Activated naive CD8-positive, alpha-beta T cell treated with anti-CD3 and anti-CD28 coated beads, Interleukin-2, amount 50 U/mL, for 16 hours (primary cell): ENCODE measurements at places on chromosomes 12 and 14.

GRCh38 chr12:112116232-112117060 lies 7.9 kb upstream of the NAA25 start:
- DNase-seq, result no peak

- DNase-seq, result no peak
Observed at GRCh38 chr14:100665511-100666032, 61.1 kb upstream of the DLK1 start.

GRCh38 chr12:27233814-27234213 lies 10.3 kb upstream of the STK38L start:
- DNase-seq, result no peak

DNA sequence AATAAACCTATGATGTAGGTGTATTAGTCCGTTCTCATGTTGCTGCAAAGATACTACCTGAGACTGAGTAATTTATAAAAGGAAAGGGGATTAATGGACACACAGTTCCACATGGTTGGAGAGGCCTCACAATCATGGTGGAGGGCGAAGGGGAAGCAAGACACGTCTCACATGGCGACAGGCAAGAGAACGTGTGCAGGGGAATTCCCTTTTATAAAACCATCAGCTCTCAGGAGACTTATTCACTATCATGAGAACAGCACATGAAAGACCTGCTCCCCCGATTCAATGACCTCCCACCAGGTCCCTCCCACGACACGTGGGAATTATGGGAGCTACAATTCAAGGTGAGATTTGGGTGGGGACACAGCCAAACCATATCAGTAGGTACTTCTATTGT lies 58.7 kb upstream of the DICER1 start:
- no peak for DNase-seq

DNA sequence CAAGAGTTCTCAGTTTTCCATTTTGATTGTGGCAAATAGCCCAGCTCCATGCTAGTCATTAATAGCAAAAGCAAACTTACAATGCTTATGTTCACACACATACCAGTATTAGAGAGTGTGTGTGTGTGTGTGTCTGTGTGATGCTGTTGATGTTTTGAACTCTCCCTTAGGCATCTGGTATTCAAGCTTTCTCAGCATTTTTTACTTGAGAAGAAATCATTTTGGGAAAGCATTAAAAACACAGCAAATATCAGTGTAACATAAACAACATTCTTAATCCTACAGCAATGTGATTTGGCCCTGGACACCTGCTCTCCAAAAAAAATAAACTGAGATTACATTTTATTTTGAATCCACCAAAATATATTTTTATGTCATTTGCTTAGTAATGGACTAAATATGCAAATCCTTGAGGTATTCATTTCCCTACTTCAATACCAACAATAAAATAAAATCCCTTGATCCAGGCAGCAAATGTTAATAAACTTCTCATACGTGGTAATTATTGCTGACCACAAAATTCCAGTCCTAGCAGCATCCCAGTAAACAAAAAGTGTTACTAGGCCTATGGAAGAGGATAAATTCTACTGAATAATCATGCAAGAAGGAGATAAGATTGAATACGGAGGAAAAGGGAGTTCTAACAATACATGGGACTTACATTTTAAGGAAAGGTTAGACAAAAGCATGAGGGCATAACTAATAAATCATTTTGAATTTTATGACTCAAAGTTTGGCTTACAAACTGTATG lies 249.5 kb upstream of the CLEC14A start:
- DNase-seq, result no peak

- DNase-seq, result no peak
Observed at GRCh38 chr12:76028571-76029277, 2.9 kb downstream of the PHLDA1 start.

GRCh38 chr14:54086767-54087166 lies 130.1 kb upstream of the BMP4 start:
- DNase-seq, result no peak

DNA sequence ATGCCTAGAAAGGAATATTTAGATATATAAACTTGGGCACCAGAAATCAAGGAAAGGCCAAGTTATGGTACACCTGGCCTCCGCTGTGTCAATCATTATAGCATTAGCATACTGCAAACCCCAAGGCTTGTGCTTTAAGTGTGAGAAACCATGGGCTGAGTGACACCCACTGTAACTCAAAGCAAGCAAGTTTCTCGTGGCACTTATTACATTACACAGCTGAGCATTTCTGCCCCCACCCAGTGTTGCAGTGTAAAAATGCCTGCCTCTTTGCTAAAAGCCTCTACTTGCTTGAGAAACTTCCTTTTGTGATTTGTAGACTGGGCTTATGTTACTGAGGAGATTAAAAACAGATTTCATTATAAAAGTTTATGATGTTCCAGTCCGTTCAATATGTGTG lies 122.0 kb downstream of the TGFB3 start:
- no peak for DNase-seq

- DNase-seq, result no peak
Observed at GRCh38 chr14:51996148-51996746, 6.9 kb downstream of the RTRAF start.
